GM20000 (cell line): ENCODE measurements at places on chromosomes 16 and 17.

- no peak for DNase-seq
Measured at GRCh38 chr16:48632137-48632774, 22.3 kb upstream of the N4BP1 start.

- no peak for DNase-seq
Measured at GRCh38 chr16:29761882-29762281, 16.1 kb upstream of the C16orf54 start.

DNA sequence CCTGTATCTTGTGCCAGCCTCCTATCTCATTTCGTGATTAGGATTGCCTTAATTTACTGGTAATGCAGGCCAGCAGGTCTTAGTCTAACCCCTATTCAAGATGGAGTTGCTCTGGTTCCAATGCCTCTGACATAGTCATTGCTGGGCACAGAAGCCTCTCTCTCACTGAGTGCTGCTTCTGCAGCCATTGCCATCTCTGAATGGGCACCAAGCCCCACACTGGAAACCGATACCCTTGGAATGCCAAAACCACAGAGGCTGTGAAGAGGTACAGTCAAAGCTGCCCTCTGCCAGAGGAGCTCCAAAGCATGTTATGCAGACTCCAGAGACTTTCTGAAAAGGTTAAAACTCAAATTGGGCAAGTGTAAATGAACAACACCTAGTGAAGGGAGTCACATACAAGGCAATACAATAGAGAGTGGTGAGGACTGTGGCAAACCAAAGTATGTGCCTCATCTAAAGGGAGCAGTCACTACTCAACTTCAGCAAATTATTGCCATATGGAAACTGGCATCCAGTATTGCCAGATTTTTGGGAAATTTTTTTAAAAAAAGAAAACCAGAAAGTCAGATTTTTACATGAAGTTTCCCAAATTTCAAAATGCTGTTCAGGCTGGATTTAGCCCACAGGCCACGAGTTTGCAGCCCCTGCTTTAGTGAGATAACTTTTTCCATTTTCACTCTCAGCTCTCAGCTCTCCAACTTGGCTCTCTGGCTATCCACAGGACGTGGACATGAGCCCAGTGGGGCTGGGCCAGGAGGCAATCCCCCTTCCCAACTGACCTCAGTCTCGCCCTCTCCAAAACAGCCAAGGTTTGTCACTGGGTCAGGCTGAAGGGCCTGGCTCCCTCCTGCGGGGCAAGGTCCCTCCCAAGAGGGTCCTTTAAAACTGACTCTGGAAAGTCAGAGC is 2.1 kb upstream of the MMP2 start:
- no peak for DNase-seq

DNA sequence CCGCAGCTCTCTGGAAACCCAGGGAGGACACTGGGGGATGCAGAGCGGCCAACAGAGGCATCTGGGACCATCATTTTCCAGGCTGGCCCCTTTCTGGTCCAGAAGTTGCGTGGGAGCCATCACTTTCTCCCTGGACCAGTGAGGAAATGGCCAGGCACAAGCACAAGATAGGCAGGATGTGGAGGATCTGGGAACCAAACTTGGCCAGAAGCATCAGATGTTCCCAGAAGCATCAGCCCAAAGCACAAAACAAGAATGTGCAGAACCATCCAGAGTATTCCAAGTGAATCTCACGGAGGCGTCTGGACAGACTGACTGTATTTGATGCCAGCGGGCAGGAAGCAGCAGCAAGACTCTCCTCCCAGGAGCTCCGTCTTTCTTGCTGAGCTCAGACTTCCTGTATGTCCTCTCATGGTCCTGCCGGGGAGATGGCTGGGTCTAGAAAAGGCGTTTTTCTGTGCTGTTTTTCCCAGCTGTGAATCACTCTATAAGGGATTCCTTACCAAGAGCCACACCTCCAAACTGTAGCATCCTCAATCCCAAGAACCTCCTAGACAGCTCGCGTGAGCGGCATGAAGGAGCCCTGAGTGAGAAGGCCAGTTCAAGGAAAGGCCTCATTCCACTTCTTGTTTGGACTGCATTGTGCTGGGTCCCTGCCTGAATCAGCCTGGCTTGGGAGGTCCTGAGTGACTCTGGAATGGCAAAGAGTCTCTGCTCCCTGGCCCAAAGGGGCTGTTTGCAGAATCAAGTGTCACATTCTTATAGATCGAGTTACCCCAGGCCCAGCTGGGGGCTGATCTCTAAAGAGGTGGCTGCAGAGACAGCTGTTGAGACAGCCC is 49.5 kb upstream of the MTSS2 start:
- DNase-seq: no peak

DNA sequence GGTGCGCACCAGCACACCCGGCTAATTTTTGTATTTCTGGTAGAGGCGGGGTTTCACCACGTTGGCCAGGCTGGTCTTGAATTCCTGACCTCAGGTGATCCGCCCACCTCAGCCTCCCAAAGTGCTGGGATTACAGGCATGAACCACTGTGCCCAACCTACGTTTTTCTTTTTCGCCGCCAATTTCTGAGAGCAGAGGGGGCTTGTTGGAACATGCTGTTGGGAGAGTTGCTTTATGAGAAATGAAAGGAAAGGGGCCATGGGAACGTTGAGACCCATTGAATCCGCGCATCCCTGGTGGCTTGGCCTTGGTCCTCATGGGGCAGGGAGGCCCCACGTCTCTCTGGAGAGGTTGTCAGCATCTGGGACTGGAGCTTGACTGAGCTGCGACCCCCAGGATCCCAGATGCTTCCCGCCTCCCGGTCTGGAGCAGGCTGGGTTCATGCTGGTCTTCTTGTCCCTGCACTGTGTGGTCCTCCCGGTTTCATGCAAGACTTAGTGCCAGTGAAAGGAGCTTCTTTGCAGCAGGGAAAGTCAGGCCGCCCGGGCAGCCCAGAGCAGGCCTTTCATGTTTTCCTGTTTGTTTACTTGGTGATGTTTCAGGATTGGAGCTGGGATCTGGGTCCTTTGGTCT is 22.8 kb downstream of the CRISPLD2 start:
- DNase-seq: no peak

- DNase-seq: no peak
Measured at GRCh38 chr17:8695916-8696415, 48.7 kb downstream of the CCDC42 start.

GRCh38 chr17:61002316-61002736 is 324.7 kb downstream of the BCAS3 start:
- DNase-seq: peak; percentile 10

GRCh38 chr17:28046034-28046825 is 3.8 kb downstream of the NLK start:
- DNase-seq: no peak

GRCh38 chr17:74290340-74290739 is 16.3 kb downstream of the DNAI2 start:
- DNase-seq: no peak

- no peak for DNase-seq
Measured at GRCh38 chr17:27497696-27498095, 41.4 kb downstream of the KSR1 start.

DNA sequence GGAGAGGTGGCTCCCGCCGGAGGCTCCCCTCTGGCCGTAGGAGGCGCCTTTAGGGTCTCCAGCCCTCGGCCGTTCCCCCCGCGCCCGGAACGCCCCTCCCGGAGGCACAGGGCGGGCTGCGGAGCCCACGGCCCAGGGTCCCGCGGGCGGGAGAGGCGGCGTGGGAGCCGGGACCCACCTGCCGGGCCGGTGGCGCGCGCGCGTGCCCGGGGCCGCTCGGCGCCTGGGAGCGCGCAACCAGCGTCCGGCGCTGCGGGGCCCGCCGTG is at the start of gene MIF4GD:
Gene MIF4GD, minus strand, starts transcription at position 266 of the 267 bp plus-strand sequence. CDS start 1,036 bp downstream, outside the sequence.
- no peak for DNase-seq

GRCh38 chr16:48164907-48165715 is 9.3 kb upstream of the ABCC12 start:
- peak; percentile 78 for DNase-seq

DNA sequence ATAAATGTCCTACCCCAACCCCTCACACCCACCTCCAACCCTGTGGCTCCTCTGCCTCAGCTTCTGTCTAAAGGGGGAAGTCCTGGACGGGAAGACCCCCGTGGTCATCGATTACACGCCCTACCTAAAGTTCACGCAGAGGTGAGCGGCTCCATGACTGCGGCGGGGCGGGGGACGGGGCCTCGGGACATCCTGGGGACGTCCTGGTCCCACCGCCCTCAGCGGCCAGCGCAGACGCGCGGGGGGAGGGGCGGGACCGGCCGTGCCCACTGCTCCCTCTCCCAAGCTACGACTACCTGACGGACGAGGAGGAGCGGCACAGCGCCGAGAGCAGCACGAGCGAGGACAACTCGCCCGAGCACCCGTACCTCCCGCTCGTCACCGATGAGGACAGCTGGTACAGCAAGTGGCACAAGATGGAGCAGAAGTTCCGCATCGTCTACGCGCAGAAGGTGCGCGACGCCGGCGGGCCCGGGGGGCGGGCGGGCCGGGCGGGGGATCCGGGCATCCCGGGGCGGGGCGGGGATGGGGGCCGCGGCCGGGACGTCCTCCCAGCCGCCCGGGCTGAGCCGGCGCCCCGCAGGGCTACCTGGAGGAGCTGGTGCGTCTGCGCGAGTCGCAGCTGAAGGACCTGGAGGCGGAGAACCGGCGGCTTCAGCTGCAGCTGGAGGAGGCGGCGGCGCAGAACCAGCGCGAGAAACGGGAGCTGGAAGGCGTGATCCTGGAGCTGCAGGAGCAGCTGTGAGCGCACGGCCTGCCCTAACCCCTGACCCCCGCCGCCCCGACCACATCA is 6.7 kb downstream of the RUNDC3A start:
- peak; percentile 82 for DNase-seq

- DNase-seq: no peak
Measured at GRCh38 chr17:19753051-19753509, 5.0 kb upstream of the ALDH3A1 start.

- no peak for DNase-seq
Measured at GRCh38 chr16:12586701-12587100, 217.0 kb downstream of the CPPED1 start.

GRCh38 chr17:45783593-45784292 is 377 bp upstream of the CRHR1 start:
- DNase-seq: peak; percentile 44

DNA sequence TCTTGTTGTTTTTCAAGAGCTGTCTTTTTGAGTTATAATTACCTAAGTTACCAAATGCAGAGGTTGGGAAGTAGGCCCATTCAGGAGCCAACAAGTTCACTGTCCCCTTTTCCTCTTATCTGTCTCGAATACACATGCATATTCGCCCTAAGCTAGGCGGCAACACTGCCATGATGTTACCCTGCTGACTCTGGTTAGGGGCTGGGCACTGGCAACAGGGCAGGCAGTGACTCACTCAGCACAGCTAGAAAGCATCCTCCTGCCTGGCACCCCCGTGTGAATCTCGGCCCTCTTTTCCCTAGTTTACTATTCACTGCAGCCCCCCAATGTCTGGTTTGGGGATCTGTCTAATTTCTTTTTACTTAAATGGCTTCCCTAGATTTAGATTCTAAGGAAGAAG is 13.8 kb downstream of the DBF4B start:
- no peak for DNase-seq

DNA sequence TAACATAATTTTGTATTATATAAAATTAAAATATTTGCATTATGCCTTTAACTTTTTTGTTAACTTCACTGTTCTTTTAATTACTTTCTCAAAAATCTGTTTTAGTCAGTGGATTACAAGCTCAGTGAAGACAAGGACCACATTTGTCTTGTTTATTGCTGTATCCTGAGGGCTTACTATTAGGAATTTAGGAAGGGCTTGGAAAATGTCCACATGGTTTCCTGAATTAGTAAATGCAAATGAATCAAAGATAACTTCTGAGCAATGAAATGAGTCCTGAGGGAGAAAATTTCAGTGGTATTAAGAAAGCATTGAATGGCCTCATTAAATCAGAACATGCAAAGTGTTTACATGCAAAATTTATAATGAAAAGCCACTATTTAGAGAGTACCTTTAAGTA is 1293.2 kb upstream of the GOT2 start:
- DNase-seq: no peak

DNA sequence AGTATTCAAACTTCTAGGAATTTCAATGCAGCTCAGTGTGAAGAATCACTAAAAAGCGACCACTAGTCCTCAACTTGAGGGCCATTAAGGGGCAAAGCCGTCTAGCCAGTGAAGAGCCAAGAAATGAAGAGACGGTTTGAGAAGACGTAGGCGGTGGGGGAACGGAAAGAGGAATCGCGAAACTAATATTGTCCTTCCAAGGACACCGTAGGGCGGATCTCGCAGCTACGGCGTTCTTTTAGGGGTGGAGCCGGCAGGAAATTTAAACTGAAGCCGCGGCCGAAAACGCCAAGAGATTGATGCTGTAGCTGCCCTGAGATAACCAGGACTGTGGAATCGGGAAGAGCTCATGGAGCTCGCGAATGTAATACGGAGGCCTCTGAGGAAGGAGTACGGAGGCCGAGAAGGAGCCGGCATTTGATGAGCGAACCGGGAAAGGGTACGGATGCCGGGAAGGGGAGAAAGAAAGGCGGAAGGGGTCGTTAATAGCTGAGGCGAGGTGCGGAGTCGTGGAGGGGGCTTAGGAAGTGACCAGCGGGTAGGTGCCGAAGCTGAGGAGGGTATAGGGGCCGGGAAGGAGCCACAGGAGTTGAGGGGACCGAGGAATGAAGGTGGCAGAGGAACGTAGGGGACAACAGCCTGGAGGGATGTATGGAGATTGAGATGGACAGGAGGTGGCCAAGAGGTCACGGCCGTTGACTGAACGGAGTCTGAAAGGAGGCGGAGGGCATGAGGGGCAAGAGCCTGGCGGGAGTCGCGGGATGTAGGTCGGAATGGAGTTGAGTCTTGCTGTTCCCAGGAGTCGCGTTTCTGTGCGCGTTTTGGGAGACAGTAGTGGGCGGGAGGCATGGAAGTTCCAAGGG is at the start of gene DBF4B:
Gene DBF4B, plus strand, starts transcription at position 265 of the 863 bp plus-strand sequence. Its CDS starts 156 bp downstream, at position 421.
- peak; percentile 88 for DNase-seq

DNA sequence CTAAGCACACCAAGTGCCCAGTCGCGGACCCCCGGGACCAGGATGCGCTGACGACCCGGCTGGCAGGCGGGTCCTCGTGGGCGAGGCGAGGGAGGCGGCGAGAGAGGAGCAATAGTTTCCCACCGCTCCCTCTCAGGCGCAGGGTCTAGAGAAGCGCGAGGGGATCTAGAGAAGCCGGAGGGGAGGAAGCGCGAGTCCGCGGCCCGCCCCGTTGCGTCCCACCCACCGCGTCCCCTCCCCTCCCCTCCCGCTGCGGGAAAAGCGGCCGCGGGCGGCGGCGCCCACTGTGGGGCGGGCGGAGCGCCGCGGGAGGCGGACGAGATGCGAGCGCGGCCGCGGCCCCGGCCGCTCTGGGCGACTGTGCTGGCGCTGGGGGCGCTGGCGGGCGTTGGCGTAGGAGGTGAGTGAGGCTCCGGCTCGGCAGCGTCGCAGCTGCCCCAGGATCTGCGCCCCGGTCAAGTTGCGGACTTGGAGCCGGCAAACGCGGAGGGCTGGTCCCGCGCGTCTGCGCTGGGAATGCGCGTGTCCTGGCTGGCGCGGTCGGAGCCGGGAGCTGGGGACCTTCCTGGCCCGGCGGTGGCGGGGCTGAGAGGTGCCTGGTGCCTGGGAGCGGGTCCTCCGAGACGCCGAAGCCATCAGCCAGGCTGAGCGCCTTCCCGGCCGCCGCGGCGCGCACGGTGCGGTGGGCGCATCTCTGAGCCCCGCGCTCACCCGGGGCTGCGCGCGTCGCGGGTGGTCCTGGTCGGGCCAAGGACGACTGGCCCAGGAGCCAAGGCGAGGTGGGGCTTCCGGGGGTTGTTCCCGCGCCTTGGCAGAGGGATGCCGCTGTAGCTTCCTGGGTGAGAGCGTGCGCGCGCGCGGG is at the start of gene ITGB3:
Gene ITGB3, plus strand, starts transcription at position 287 of the 862 bp plus-strand sequence. Its CDS starts 35 bp downstream, at position 322.
- DNase-seq: peak; percentile 91
